ENCODE measurements at places on chromosomes 11 and 22.

DNA sequence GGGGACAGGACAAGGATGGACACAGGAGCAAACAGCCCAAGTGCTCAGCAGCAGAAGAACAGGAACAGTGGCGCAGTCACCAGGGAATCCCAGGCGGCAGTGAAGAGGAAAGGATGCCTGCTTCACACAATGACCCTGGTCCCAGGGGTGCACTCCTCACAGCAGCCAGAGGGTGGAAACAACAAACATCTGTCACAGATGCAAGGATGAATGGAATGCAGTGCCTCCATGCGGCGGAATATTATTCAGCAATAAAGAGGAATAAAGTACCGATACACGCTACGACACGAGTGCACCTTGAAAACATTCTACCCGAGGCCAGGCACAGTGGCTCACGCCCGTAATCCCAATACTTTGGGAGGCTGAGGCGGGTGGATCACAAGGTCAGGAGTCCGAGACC lies 12.7 kb downstream of the CSNK1E start:
- H3K27me3 ChIP-seq = no peaks in the 10 kb centered on the region
- peak; percentile 60 for DNase-seq
- H3K4me1 ChIP-seq = peaks cover 17% of the 10 kb centered on the region
- peaks cover 66% of the 10 kb centered on the region for H3K36me3 ChIP-seq
- H3K4me3 ChIP-seq = no peak overlapping the region

- no peak for DNase-seq
- H3K36me3 ChIP-seq = no peaks in the 10 kb centered on the region
- H3K4me3 ChIP-seq = no peak overlapping the region
- H3K27ac ChIP-seq = no peak overlapping the region
- no peaks in the 10 kb centered on the region for H3K27me3 ChIP-seq
- no peaks in the 10 kb centered on the region for H3K4me1 ChIP-seq
Observed at GRCh38 chr22:46172522-46173110, 22.3 kb downstream of the PPARA start.

DNA sequence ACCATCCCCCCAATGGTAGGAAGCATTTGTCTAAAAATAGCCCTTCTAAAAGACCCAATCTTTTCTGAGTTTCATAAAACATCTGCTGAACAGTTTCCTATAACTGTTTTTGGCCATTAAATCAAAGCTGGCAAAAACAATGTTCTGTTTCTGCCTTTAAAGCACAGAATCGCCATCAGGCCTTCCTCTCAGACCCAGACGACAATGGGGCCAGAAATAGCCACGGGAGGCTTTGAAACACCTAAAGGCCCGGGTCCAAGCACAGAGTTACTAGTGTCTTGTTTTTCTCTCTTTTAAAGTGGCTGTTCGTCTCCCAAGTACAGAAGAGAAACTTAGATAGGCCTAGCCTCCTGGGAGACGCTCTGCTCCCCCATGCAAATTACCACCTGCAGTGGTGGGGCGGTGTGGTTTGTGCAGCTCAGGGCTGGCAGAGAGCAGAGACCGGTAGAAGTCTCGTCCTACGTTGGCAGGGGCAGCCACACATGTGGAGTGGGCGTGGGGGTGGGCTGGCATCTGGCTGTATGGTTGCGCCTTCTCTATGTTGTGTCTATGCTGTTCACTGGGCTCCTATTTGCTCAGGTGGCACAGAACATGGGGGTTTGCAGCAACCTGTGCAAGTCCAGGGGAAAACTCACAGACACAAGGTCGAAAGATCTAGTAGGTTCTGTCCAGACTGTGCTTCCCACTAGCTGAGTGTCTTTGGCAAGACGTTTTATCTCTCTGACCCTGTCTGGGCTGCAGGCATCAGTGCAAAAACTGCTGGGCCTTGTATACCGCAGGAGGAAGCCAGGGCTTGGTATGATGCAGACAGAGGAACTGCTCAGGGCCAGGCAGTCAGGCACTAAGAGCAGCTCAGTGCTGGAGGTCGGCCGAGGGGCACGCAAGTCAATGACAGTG lies 23.6 kb upstream of the ETS1 start:
- H3K4me1 ChIP-seq = peaks cover 14% of the 10 kb centered on the region
- no peaks in the 10 kb centered on the region for H3K27me3 ChIP-seq
- no peak overlapping the region for H3K4me3 ChIP-seq
- DNase-seq = no peak

- no peaks in the 10 kb centered on the region for H3K27me3 ChIP-seq
- peaks cover 3% of the 10 kb centered on the region for H3K36me3 ChIP-seq
- DNase-seq = no peak
- H3K4me3 ChIP-seq = no peak overlapping the region
- H3K4me1 ChIP-seq = peaks cover 10% of the 10 kb centered on the region
Observed at GRCh38 chr11:96143041-96143521, 199.9 kb downstream of the MAML2 start.

GRCh38 chr11:20608934-20609333 lies 9.5 kb downstream of the SLC6A5 start:
- no peaks in the 10 kb centered on the region for H3K27me3 ChIP-seq
- DNase-seq = no peak
- no peaks in the 10 kb centered on the region for H3K36me3 ChIP-seq
- no peaks in the 10 kb centered on the region for H3K4me1 ChIP-seq
- no peak overlapping the region for H3K4me3 ChIP-seq
- no peak overlapping the region for H3K27ac ChIP-seq

DNA sequence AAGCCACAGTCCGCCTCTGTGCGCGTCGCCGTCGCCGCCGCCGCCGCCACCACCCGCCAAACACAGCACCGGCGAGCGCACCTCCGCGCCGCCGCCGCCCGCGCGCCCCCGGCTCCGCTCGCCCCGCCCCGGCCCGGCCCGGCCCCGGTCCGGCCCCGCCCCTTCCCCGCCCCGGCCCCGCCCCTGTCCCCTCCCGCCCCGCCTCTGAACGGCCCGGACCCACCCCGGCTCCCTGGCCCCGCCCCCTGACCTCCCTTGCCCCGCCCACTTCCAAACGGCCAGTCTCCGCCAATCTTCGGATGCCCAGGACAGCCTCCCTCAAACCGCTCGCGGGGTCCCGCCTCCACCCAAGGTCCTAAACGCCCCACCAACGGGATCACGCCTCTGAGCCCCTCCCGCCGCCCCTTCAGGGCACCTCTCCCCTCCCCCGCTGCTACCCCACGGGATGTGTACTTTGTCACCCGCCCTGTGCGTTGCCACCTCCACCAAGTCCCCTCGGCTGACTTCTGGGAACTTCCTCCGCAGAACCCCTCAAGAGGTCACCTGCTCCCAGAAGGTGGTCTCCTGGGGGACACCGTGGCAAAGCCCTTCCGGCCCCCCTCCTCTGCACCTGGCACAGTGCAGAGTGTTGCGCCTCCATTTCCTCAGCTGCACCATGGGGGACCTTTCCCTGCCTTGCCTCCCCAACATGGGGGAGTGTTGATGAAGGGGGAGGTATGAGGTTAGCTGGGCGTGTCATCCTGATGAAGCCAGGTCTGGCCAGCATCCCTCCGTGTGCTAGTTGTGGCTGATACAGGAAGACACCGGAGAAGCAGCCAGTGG lies at the start of gene KIAA0930:
Gene KIAA0930 (minus strand): TSS at position 85 of the 822 bp plus-strand sequence. CDS start 191 bp downstream, outside the sequence.
- H3K4me3 ChIP-seq = peak within 1 kb of the TSS; percentile 86
- H3K27ac ChIP-seq = no peak within 1 kb of the TSS
- peaks cover 21% of the 10 kb centered on the region for H3K4me1 ChIP-seq
- no peaks in the 10 kb centered on the region for H3K27me3 ChIP-seq
- H3K36me3 ChIP-seq = peaks cover 20% of the 10 kb centered on the region

DNA sequence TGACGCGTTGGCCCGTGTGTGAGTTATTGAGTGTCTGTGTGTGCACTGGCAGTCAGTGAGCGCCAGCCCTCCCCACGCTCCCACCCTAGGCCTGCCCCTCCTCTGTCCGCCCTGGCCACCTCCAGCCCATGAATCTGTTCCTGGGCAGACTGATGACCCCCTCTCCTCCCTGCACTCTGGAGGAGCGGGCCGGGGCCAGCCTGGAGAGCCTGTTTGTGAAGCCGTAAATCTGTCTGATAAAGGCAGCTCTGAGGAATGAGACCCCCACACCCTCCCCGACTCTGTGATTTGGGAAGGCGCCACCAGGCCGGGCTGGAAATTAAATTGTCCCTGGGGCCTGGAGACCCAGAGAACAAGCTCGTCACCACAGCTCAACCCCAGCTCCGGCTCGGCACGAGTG lies 8.6 kb downstream of the TSSC4 start:
- H3K4me1 ChIP-seq = no peaks in the 10 kb centered on the region
- no peaks in the 10 kb centered on the region for H3K27me3 ChIP-seq
- no peak for DNase-seq
- no peak overlapping the region for H3K4me3 ChIP-seq
- H3K36me3 ChIP-seq = no peaks in the 10 kb centered on the region

DNA sequence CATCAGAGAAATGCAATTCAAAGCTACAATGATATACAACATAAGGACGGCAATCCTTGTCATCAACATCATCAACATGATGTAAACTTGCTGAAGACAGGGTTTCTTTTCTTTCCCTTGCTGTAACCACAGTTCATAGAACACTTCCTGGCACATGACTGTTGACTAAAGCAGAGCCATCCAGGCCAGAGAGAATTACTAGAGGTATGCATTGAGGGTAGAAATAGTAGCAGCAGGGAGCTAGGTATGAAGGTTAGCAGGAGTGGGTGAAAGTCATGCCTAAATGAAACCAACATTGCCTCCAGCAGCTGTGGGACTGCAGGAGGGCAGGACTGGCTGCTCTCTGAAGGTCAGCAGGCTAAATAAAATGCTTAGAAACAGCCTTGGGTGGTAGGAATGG lies 103.7 kb downstream of the LRRC32 start:
- H3K4me3 ChIP-seq = no peak overlapping the region
- peak; percentile 51 for DNase-seq
- no peaks in the 10 kb centered on the region for H3K4me1 ChIP-seq
- no peaks in the 10 kb centered on the region for H3K27me3 ChIP-seq

GRCh38 chr11:101741061-101741460 lies 157.3 kb upstream of the TRPC6 start:
- no peaks in the 10 kb centered on the region for H3K4me1 ChIP-seq
- H3K36me3 ChIP-seq = no peaks in the 10 kb centered on the region
- no peaks in the 10 kb centered on the region for H3K27me3 ChIP-seq
- H3K27ac ChIP-seq = no peak overlapping the region
- no peak for DNase-seq

DNA sequence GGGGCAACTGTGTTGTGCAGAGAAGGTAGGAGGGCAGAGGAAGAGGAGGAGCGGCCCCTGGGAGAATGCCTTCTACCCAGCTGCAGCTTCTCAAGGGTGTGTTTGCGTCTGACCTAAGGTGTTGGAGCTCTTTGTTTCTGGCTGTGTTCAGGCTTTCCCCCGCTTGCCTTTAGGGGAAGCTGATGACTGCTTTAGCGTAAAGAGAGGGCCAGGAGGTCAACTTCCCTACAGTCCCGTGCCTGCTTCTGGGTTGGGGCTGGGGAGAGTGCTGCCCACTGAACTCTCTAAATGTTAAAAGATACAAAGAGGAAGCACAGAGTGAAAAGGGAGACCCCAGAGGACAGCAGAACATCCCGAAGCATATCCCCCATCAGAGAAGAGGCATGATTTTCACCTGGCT lies 99.2 kb downstream of the PTPRJ start:
- H3K4me3 ChIP-seq = no peak overlapping the region
- no peaks in the 10 kb centered on the region for H3K27me3 ChIP-seq
- H3K4me1 ChIP-seq = no peaks in the 10 kb centered on the region
- no peak overlapping the region for H3K27ac ChIP-seq
- DNase-seq = no peak

DNA sequence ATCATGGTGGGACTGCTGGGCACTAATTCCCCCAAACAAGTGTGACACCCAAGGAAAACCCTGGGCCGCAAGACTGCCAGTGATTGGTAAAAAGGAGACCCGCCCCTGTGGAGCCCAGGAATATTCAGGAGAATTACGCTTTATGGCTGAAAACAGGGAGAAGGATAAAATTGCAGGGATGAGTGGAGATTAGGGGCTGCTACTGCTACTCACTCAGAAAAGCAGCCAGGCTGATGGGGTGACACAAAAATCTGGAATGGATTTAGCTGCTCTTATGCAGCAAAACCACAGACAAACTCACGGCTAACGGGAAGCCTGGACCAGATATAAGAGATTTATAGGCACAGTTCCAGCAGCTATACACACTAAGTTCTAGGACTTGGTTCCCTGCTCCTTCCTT lies 4.4 kb upstream of the FBXO3 start:
- H3K4me1 ChIP-seq = peaks cover 9% of the 10 kb centered on the region
- no peaks in the 10 kb centered on the region for H3K27me3 ChIP-seq
- H3K27ac ChIP-seq = no peak overlapping the region

DNA sequence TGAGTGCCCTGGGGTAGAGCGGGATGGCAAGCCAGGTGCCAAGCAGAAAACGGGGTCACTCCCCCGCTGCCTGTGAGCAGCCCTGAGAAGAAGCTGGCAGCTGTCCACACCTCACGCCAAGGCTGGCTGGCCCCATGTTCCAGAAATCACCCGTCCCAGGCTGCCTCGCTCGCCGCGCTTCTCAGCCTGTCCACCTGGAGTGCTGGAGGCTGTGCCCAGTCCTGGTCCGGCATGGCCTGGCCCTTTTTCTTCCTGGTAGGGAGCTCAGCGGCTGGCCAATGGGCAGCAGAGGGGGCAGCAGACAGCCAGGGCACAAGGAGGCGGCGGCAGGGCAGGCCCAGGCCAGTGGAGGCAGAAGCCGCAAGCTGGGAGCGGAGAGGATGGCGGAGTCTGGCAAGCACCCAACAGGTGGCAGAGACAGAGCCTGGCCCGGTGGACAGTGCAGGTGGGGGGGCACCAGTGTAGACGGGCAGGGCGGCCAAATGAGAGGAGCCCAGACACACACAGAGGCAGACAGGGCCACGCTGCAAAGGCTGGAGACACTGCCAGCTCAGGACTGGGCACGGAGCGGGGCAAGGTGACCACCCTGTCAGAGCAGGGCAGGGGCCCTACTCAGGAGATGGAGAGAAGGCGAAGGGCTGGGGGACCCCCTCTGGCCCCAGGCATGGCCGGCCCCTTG lies 37.2 kb upstream of the TH start:
- no peaks in the 10 kb centered on the region for H3K36me3 ChIP-seq
- peak; percentile 52 for DNase-seq
- no peak overlapping the region for H3K27ac ChIP-seq
- no peaks in the 10 kb centered on the region for H3K27me3 ChIP-seq

- H3K4me1 ChIP-seq = peaks cover 6% of the 10 kb centered on the region
- no peak for DNase-seq
- no peak overlapping the region for H3K4me3 ChIP-seq
- peaks cover 19% of the 10 kb centered on the region for H3K36me3 ChIP-seq
- H3K27me3 ChIP-seq = no peaks in the 10 kb centered on the region
- no peak overlapping the region for H3K27ac ChIP-seq
Observed at GRCh38 chr11:12003336-12003735, 5.1 kb downstream of the DKK3 start.

DNA sequence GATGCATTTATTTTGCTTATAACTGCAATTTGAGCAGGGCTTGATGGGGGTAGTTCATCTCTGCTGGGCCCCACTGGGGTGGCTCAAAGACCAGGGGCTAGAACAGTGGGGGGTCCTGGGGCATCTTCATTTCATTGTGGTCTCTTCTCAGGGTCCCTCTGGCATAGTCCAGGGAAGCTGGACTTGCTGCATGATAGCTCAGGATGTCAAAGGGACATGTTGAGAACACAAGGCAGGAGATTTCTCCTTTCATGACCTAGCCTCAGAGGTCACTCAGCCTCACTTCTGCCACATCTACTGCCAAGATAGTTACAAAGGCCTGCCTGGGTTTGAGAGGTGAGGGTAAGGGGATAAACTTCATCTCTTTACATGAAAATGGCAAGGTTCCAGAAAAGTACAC lies 89.5 kb downstream of the CWC15 start:
- peaks cover 12% of the 10 kb centered on the region for H3K4me1 ChIP-seq
- peaks cover 26% of the 10 kb centered on the region for H3K36me3 ChIP-seq
- no peak overlapping the region for H3K4me3 ChIP-seq
- H3K27me3 ChIP-seq = no peaks in the 10 kb centered on the region
- no peak for DNase-seq

- H3K27me3 ChIP-seq = no peaks in the 10 kb centered on the region
- peaks cover 1% of the 10 kb centered on the region for H3K4me1 ChIP-seq
- DNase-seq = no peak
- H3K4me3 ChIP-seq = no peak overlapping the region
- no peak overlapping the region for H3K27ac ChIP-seq
Observed at GRCh38 chr11:12975195-12975594, 33.9 kb upstream of the RASSF10 start.
